IPS-NIHi11 (cell line): ENCODE measurements at places on chromosomes 12 and 14.
A peak's percentile ranks its signal among the peaks of the same experiment; 100 is the strongest.

GRCh38 chr14:103594265-103594664 is 31.5 kb downstream of the COA8 start:
- DNase-seq = peak; percentile 53

GRCh38 chr12:16622338-16622737 is 16.4 kb upstream of the LMO3 start:
- DNase-seq = no peak

- no peak for DNase-seq
Measured at GRCh38 chr14:89137526-89138163, 279.4 kb downstream of the FOXN3 start.

- peak; percentile 55 for DNase-seq
Measured at GRCh38 chr12:108939594-108939993, 59.7 kb downstream of the DAO start.

- DNase-seq = peak; percentile 86
Measured at GRCh38 chr12:56593909-56594621, 36.1 kb downstream of the BAZ2A start.

DNA sequence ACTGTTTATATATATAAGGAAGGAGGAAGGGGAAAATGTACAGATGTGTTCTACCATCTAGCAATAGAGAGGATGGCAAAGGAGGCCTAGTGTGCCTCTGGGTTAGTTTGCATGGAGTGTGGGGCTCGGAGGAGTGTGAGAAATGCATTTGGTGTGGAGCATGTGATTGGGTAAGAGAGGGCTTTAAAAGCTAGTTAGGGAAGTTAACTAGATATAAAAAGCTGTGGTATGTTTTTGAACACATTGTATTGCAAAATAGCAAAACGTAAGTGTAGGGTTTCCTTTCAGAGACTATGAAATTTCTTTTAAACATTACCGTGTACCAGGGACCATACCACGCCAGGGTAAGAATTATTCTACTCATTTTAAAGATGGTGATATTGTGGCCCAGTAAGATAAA is 53.3 kb upstream of the STXBP6 start:
- no peak for DNase-seq

DNA sequence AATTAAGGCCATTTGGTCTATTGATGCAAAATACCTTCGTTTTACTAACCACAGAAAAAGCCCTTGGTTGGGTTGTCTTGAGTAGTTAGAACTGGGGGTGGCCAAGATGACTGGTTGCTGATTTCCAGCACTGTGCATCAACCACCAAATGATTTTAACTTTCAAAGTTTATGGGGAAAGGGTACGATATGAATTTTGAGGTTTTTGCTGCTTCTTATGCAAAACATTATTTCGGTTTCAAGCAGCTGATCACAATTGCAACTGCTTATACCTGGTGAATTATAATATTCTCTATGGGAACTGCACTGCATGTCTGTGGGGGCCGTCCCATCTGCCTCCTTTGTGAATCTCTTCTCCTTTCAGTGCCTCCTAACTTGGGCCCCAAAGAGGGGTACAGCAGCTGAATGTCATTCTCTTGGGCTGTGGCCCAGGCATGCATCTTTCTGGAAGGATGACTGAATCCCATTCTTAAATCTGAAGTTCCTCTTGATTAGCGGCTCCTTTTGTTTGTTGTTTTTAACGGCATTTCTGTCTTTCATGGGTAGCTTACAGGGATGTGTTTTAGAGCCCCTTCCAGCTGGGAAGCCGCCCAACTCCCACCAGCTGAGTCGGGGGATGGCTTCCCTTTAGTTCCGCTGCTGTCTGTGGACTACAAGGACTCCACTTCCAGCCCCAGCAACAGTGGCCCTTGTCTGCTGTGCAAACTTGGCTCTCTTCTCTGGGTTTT is 479.8 kb downstream of the ZFP36L1 start:
- DNase-seq = no peak

DNA sequence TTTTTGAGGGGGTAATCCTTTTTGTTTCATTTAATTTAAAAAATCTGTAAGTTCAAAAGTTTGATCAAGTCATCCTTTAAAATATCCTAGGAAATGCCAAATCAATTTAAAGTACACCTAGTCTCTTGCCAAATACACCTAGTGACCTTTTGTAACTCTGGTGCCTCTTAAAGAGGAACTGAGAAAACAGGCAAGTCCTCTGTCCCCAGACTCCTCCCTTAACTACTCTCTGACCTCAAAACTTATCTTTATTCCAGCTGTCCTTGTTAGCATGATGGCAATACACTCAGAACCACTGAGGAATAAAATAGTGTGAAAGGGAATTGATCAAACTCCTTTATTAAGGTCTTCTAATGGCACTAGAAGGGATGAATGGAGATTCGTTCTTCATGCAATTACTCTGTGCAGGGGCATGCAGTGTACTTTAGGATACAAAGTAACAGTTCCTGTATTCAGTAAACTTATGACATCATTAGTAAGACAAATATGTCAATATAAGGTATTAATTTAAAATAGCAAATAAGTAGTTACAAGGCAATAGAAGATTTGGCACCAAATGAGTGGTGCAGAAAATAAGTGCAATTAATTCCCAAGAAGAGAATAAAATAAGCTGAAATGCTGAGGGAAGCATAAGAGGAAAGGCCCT is 3.3 kb downstream of the FAR2 start:
- DNase-seq = no peak

DNA sequence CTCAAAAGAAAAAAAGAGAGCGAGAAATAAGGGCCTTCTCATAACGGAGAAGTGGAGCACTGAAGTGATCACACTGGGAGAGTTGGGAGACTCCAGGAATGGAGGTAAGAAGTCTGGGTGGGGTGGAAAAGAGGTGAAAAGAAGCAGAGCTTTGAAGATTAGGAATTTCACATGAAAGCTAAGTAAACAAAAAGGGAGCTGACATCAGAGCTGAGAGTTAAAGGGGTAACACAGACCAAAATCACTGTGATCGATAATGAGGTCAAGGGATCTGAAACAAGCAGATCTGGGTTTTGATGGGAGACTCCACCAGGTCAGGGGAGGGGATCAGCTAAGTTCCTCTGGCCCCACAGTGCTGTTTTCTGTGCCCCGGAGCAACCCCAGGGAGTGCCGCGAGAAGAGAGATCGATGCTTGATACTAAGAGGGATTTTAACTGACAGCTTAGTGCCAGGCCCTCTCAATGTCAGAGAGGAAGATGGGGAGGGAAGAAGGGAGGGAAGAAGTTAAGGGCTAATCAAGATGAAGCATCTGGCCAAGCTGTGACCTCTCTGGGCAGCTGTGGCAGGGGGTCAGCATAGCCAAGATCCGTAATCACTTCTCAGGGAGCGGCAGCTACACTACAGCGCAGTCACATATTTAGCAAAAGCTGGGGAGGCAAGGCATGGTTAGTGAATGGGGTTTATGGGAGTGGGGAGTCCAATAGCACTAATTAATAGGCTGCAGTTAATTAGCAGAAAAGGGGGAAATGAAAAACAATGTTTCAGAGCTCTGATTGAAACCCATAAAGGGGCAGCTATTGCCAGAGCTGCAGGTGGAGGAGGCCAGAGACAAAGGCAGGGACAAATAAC is 8.0 kb downstream of the AQP6 start:
- DNase-seq = no peak

- DNase-seq = no peak
Measured at GRCh38 chr14:32102152-32102787, 25.2 kb downstream of the ARHGAP5 start.
